Right cardiac atrium (tissue), 5 donors: ENCODE measurements at places on chromosomes 6 and 20. TPM values are rescaled to one million over a fixed set of nuclear protein-coding genes. Genes with fewer than 3 reads are reported as not detected.

- peak; percentile 67 for DNase-seq
Observed at GRCh38 chr6:169072127-169073042, 181.3 kb downstream of the THBS2 start.

- DNase-seq, result no peak
Observed at GRCh38 chr20:13202565-13202964, 18.5 kb upstream of the ISM1 start.

- no peak for DNase-seq
Observed at GRCh38 chr6:151303231-151303630, 63.5 kb downstream of the AKAP12 start.

DNA sequence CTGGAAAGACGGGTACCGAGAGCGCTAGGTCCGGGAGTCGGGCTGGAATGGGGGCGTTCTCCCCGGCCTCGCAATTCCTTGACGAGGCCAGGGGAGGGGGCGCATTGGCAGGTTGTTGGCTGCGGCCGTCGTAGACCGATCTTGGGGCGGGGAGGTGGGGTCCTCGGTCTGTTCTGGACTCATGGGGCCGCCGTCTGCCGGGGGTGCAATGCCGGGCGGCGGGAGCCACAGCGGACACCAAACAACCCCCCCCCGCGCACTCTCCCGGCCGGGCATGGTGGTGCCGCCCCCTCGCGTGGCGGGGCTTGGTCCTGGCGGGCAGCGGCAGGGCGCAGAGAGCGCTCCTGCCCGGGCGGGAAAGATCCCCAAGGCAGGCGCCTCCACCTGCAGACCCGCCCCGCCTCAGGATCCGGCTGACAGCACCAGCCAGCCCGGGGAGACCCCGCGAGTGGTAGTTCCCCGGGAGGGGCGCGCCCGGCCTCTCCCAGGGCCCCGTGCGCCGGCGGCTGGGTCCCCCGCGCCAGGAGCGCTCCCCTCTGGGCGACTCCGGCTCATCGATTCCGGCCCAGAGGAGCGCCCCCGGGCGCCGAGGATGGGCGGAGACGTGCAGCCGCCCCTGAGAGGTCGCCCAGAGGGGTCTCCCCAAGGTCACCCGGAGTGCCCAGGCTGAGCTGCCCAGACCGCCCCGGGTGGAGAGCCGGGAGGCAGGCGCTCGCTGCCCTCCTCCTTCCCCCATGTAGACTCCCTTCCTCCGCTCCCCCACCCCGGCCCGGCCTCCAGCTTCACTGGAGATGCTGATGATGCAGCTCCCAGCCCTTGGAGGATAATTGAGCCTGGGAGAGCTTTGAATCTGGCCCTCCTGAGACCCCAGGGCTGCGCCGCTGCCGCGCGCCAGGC lies 709 bp downstream of the PPP1R16B start:
- DNase-seq, result peak; percentile 53

Gene ZNF335
- total RNA-seq, result 10.1 TPM

Gene SIRPB1
- 0.35 TPM for total RNA-seq

Gene CYB5R4
- total RNA-seq, result 12.0 TPM

DNA sequence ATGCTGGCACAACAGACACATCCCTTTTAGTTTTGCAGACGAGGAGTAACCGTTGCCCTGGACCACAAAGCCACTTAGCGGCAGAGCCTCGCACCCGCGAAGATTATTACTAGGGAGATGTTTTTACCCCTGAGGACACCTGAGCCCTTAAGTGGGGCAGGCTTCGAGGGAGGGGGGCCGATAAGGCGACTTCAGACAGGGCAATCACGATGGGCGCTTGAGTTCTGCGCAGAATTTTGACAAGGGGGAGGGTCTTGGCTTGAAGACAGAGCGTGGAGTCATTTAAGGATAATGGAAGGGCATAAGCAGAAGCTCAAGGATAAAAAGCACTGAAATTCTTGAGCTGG lies 650 bp upstream of the TTK start:
- peak; percentile 61 for DNase-seq

DNA sequence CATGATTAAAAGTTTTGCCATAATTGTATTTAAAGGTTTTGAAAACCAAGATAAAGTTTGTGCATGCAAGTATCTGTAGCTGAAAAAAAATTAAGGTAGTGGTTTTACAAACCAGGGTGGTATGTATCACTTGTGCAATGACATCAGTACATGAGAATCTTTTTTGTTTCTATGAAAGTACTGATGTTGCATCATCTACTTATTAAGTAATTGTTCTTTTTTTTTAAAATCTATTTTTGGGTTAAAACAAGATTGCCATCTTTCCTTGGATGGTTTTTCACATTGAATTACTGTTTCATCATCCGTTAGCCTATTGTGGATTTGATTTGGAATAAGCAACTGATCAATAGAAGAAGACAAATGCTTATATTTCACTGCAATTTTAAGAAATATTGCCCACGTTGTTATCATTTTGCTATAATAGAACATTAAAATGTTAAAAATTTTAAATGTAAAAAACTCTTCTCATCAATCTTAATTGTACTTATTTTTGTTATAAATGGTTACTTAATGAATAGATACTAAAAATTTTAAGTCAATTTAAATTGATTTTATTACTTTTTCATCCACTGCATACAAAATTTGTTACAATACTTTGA lies 39.8 kb upstream of the TAGAP start:
- DNase-seq, result no peak

- no peak for DNase-seq
Observed at GRCh38 chr6:166466178-166467122, 83.7 kb upstream of the MPC1 start.

- peak; percentile 38 for DNase-seq
Observed at GRCh38 chr6:157228426-157229131, 94.7 kb downstream of the TMEM242 start.

- DNase-seq, result no peak
Observed at GRCh38 chr6:41040940-41041536, 1.2 kb upstream of the TSPO2 start.

GRCh38 chr6:132063204-132063603 lies 112.0 kb upstream of the CCN2 start:
- no peak for DNase-seq

GRCh38 chr6:20564269-20564668 lies 30.0 kb downstream of the CDKAL1 start:
- DNase-seq, result no peak

DNA sequence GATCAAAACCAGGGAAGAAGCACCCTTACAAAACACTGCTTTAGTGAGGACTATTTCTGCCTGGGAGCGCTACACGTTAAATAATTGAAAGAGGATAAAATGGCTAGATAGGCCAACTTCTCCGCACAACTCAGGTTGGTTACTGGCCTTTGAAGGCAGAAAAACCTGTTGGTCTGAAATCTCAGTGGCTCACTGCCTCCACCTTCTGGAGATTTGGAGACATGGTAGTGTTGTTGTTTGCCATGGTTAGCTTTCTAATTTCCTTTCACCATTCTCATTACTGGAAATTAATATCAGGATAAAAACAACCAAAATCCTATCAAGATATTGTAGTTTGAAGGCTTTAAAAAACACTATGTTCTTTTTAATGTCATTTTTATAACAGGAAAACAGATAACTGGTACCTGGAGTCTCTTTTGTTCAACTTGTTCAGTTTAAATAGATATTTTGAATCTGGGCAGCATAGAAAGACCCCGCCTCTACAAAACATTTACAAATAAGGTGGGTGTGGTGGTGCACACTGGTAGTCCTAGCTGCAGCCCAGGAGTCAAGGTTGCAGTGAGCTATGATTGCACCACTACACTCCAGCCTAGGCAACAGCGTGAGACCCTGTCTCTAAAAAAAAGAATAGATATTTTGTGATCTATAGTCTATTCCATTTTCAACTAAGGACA lies 27.5 kb upstream of the BCLAF1 start:
- no peak for DNase-seq

- no peak for DNase-seq
Observed at GRCh38 chr20:47950124-47950912, 165.0 kb upstream of the SULF2 start.

Gene HEY2
- 6.0 TPM for total RNA-seq

GRCh38 chr20:8082025-8082424 lies 50.0 kb upstream of the PLCB1 start:
- DNase-seq, result no peak

DNA sequence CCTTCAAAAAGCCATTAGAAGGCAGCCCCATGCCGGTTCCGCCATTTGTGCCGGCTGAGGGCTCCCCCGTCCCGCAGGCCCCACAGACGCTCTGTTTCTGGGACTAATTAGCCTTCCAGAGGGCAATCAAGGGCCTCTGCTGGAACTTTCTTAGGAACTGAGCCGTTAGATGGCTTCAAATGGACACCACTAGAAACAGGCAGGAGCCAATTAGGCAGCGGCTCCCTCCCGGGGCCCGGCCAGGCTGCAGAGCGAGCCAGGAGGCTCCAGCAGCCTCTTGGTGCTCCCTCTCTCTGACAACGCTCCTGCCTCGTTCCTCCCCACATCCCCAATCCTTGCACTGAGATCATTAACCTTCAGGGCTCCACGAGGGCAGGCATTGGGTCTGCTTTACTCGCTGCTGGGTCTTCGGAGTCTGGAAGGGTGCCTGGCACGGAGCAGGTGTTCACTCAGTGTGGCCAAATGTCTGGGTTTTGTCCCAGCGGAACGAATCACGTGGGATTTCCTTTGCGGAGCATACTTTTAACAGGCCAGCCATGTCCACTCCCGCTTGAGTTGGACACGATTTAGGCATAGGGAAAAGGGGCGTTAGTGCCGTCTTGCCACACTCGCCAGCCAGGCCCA lies 98.3 kb downstream of the TMEM242 start:
- no peak for DNase-seq

Gene ARMC12
- total RNA-seq, result not detected

- DNase-seq, result no peak
Observed at GRCh38 chr6:31187780-31188194, 17.3 kb upstream of the POU5F1 start.

Gene CTAGE9
- not detected for total RNA-seq

Gene WFDC10B
- total RNA-seq, result not detected
